ENCODE measurements at places on chromosomes 5 and 9.

DNA sequence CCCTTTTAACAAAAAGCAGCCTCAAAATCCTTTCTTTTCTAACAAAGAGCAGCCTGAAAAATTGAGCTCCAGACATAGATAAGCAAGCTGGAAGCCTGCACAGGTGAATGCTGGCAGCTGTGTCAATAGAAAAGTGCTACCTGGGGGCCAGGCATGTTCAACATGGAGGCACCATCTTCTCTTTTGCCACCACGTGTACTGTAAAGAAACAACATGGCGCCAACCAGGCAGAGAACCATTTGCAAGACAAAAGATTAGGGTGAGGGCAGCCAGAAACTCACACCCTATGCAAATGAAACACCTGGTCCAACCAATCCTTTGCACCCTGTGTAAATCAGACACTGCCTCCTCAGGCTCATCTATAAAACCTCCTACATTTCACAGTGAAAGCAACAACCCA is 96.0 kb downstream of the ACTL7B start:
- no peak for DNase-seq

GRCh38 chr9:111944241-111944866 is 47.7 kb downstream of the UGCG start:
- no peak for DNase-seq

GRCh38 chr5:145958436-145958835 is 22.1 kb downstream of the SH3RF2 start:
- DNase-seq: no peak

DNA sequence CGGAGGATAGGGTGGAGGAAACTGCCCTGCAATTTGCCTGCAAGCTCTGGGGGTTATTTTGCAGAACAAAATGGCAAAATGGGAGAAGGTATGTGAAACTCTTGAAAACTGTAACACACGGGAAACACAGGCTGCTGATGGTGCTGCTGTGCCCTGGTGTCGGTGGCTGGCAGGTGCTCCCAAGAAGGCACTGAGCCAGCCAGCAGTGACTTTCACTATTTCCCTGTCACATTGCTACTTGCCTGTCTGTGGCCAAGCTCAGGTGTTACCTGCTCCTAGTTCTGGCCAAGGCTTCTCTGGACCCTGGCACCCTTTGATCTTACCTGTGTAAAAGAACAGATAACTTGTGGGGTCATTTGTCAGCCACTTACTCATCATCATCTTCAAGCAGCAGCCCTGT is 102.2 kb downstream of the CMYA5 start:
- no peak for DNase-seq

DNA sequence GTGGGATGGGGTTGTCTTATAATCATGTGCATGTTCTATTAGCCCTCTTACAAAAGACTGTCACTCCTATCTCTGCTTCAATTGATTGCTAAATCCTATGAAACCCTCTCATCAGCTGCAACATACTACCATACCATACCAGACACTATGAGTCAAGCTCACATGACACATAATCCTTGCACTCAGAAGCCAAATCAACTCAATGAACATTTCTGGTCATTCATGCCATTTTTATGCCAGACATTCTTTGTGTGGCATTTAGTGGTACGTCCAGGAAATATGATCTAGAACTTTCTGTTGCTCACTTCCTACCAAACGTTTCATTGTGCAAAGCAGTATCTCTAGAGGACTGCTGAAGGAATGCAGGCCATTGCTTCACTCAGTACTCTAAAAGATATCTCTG is 159.2 kb upstream of the GNA14 start:
- DNase-seq: no peak

GRCh38 chr9:75071530-75072122 is 16.3 kb downstream of the NMRK1 start:
- peak; percentile 49 for DNase-seq

DNA sequence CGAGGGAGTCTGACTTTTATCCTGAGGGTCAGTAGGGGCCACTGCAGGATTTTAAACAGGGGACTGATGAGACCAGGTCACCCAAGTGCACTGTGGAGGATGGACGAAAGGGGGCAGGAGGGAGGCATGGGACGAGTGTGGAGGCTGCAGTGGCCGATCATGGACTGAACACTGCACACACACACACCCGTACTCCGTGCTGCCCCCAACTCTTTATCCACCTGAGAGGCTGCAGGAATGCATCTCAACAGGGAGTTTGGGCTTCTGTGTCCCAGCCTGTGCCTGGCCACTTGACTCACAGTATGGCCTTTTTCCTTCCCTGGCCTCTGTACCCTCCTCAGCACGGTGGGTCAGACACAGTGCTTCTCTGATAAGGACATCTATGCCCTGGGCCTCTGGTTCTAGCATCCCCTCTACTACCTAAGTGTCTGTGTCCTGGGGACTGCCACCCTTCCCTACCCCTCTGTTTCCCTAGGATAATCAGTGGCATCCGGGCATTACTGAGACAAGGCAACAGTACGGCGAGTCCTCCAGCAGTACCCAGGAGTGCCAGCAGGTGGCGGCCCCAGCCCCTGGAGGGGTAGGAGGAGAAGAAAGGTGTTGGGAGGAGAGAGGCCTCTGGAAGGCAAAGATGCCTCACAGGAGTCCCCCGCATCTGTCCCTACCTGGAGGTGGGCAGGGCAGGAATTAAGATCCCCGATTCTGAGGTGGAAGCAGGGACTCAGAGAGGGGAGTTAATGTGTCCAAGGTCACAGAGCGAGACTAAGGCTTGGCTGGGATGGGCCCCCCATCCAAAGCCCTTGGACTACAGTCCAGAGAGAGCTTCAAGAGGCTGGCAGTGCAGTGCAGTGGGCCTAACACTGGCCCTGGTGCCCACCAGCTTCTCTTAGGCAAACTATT is 5.1 kb upstream of the CDX1 start:
- peak; percentile 54 for DNase-seq

- no peak for DNase-seq
Measured at GRCh38 chr5:44329716-44330115, 59.5 kb downstream of the FGF10 start.

DNA sequence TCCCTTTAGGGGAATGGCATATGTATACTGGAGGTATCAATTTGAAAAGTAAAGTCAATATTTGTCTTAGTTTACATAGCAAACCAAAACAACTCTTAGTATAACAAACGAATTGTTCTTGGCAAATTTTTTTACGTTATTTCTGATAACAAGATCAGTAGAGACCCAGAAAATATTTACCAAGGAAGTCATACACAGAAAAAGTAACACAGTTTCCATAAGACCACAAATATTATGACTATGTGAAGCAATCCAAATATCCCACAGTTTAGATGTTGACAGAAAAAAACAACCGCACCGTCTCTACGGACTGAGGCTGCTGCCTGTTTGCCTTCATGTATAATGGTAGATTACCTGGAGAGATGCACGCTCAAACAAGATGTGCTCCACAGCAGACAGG is 46.5 kb upstream of the DAPK1 start:
- no peak for DNase-seq

DNA sequence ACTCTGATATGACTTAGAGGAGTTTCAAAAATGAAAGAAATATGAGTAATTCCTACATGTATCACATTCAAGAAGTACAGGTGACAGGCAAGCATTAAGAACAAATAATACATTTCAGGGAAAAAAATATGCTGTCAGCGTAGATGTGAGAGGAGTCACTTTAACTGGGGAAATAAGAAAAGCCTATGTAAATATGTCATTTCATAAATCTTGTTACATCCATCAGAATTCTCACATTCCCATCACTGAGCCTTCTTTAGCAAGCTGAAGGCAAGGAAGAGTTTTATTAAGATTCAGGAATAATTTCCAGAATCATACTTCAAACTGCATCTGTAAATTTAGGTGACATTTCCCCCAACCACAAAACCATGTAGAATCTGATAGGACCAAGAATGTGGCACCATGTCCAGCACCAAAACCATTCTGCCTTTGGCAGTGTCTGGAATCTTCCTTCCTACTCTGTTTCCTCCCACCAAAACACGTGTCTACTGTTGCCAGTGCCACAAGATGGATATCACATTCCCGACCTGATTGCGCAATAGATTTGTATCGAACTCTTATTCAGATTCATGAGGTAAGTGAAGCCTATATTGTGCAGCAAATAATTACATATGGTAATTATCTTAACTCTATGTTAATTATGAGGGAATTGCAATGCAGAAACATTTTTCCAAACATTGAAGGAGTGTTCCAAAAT is 690.9 kb downstream of the ISL1 start:
- DNase-seq: no peak

GRCh38 chr9:109953813-109954497 is 174.0 kb downstream of the PALM2AKAP2 start:
- no peak for DNase-seq

GRCh38 chr5:91486638-91487037 is 103.5 kb upstream of the ARRDC3 start:
- DNase-seq: no peak

- no peak for DNase-seq
Measured at GRCh38 chr9:132997591-132997990, 19.1 kb downstream of the GFI1B start.
